ENCODE measurements at places on chromosomes 12 and 14.

GRCh38 chr14:22177870-22178269 lies 411.2 kb downstream of the DAD1 start:
- no peak for DNase-seq

- DNase-seq = peak; percentile 16
These were observed at the start of gene HVCN1 for GRCh38 chr12:110688446-110689280. Gene HVCN1, minus strand, starts transcription at chr12:110689115. Its CDS starts 5,870 bp downstream, at chr12:110683245.

- no peak for DNase-seq
These were observed 1.1 kb downstream of the ANO6 start for GRCh38 chr12:45216983-45217485.

DNA sequence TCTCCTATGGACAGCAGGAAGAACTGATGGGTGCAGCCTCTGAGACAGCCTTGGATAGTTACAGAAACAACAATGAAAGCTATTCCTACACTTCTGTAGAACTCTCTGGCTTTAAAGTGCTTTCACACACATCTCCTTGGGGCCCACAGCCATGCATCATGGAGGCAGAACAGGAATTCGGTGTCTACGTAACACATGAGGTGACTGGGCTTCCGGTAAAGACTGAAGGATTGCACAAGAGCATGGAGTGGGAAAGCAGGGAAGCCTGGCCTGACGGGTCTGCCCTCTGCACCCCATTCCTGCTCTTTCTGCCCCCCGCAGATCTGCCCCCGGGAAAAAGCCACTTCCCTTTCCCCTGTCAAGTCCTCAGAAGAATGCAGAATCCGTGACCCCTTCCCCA lies 82.6 kb downstream of the VWF start:
- DNase-seq = no peak

- no peak for DNase-seq
These were observed 25.3 kb downstream of the C12orf75 start for GRCh38 chr12:105355752-105356151.

DNA sequence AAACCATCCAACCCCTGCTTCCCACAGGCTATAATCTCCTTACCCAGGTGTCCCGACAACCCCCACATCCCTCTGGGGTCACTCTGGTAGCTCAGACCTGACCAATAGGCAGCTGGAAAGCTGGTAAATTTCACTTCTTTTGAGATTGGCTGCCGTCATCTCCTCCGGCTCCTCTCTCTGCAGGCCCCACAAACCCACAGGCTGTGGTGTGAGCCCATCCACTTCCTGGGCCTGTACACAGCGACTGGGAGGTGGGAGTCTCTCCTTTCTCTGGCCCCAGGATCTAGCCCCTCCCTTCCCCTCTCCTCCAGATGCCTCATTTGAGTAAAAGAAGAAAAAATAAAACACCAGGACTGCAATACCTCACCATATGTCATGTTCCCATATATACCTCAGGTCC lies 709 bp downstream of the INHBC start:
- no peak for DNase-seq

DNA sequence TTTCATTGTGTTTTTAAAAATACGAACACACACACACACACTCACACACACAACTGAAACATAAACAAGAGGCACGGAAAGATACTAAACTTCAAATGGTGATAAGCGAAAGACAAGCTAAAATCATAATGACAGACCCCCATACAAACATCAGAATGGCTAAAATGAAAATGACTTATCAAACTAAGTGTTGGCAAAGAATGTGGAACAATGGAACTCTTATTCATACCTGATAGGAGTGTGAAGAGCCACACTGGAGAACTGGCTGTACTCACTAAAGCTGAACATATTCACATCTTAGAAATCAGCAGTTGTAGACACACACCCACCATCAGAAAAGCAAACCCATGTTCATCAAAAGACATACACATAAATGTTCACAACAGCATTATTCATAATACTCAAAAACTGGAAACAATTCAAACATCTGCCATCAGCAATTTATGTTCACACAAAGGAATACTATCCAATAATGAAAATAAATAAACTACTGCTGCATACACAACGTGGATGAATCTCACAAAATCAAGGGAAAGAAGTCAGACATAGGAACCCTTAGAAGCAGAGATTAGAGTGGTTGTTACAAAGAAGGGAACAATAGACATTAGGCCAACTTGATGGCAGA lies 11.8 kb downstream of the STXBP6 start:
- no peak for DNase-seq

GRCh38 chr12:54661048-54661447 lies 12.9 kb upstream of the DCD start:
- no peak for DNase-seq

- DNase-seq = no peak
These were observed 59.5 kb downstream of the SCARB1 start for GRCh38 chr12:124804011-124804621.

- DNase-seq = no peak
These were observed 248.6 kb downstream of the BTG1 start for GRCh38 chr12:91897025-91897515.

DNA sequence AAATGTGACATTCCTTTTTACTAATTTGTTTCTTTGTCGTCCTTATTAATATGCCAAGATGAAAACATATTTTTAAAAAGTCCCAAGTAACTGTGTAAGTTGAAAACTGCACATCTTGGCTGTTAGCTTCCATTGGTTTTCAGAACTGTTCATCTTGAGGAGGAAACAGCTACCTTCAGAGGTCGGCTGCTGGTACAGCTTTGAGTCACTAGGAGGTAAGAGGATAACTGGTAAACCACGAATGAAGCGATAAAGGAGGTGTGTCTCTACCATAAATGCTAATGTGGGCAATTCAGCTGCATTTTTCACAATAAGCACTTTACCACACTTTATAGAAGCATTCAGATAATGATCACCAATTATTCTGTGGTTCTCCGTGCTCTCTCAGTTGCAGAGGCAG lies 137.5 kb upstream of the KRAS start:
- DNase-seq = no peak

- no peak for DNase-seq
These were observed 467.8 kb downstream of the LRIG3 start for GRCh38 chr12:58452546-58452945.

DNA sequence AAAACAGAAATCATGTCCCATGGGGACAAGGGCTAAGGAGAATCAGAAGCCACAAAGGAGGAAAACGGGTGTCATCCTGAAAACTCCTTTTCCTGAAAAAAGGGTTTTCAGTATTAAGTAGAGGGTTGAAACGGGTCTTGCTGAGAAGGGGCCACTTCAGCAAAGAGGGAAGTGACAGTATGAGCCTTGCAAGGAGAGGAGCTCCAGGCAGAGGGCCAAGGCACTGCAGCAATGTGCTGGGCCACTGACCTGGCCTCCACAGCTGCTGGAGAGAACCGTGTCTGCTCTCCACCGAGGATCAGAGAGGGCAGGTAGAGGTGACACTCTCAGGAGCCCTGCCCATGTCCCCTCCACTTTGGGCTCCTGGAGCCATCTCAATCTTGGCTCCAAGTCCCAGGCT lies 103.3 kb downstream of the NCOR2 start:
- peak; percentile 80 for DNase-seq

- DNase-seq = no peak
These were observed 126.1 kb downstream of the KCNK10 start for GRCh38 chr14:88196925-88197324.

DNA sequence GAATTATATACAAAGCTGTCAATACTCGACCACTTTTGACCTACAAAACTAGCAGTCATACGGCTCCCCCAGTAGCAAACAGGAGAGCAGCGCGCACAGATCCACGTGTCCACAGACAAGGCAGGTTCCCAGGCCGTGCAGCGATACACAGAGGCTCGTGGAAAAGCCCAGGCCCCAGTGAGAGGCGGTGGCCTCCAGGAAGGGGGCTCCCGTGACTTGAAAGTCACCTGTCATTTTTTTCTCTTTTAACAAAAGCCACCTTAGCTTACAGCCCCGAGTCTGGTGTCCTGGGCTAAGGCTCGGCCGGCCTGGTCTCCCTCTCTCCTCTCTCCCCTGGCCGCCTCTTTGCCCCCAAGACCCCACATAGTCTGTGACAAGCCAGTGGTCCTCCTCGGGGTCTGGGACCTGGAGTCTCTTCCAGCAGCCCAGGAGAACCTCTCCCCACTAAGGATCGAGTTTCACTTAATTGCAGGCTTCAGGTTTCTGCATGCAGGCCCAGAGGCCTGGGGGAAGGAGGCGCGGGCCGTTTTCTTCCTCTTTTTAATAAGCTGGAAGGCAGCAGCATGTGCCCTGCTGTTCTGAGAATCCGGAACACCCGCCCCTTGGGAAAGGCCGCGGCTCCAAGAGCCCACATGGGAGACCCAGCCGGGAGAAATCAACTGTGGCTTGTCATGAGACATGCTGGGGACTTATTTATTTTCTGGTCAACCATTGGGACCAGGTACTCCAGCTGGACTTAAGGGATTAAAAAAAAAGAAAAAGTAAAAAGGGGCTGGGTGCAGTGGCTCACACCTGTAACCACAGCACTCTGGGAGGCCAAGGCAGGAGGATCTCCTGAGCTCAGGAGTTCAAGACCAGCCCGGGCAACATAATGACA lies 15.9 kb downstream of the NCOR2 start:
- peak; percentile 86 for DNase-seq

GRCh38 chr12:1539135-1539534 lies 55.2 kb downstream of the FBXL14 start:
- DNase-seq = no peak

GRCh38 chr14:67814821-67815220 lies 1.6 kb downstream of the ZFYVE26 start:
- no peak for DNase-seq

DNA sequence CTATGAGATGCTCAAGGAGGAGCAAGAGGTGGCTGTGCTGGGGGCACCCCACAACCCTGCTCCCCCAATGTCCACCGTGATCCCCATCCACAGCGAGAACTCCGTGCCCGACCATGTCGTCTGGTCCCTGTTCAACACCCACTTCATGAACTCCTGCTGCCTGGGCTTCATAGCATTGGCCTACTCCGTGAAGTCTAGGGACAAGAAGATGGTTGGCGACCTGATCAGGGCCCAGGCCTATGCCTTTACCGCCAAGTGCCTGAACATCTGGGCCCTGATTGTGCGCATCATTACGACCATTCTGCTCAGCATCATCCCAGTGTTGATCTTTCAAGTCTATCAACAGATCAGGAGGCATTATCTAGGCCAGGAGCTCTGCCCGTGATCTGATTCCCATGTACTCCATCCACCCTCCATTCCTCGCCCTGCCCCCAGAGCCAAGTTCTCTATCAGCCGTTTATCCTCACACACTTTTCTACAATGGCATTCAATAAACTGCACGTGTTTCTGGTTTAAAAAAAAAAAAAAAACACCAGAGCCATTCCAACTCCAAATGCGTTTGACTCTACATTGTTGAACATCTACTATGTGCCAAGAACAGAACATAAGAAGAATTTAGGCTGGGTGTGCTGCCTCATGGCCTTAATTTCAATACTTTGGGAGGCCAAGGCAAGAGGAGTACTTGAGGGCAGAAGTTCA lies 17.5 kb downstream of the ATXN2 start:
- no peak for DNase-seq

DNA sequence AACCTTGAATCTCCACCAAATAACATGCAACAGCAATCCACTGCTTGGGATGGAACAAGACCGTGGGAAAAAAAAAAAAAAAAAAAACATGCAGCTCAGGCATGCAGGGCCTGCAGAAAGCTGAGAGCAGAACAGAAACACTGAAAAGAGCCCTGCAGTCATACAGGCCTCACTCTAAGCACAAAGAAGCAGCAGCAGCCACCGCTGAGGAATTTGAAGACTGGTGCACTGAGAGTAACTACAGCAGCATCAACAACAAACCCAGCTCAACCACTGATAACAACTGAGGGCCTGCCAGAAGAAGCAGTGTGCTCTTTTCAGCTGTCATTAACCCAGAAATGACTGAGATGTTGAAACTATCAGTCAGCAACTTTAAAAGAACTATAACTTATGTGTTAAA lies 354.7 kb upstream of the TMTC1 start:
- no peak for DNase-seq
